ENCODE measurements at places on chromosomes 12 and 14.

DNA sequence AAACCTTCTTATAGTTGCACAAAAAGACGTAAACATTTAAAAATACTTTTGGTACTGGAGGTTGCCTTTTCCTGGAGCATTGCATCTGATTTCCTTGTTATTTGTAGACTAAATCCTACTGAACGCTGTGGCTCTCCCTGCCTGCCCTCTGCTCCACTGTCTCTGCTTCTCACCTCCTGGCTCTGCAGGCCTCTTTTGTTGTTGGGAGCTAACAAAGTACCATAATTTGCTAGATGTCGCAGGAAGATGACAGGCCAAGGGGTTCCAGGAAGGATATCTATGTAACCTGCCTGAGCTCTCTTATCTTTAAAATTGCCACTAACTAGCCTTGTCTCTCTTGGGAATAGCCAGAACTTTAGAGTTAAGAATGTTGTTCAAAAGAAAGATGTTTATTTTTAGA lies 21.4 kb downstream of the SYNE2 start:
- DNase-seq, result no peak

GRCh38 chr12:95674631-95675030 lies 115.9 kb downstream of the NTN4 start:
- DNase-seq, result no peak

GRCh38 chr14:73266317-73266716 lies 29.0 kb downstream of the PAPLN start:
- DNase-seq, result no peak

GRCh38 chr12:1881301-1881700 lies 37.2 kb downstream of the CACNA2D4 start:
- DNase-seq, result no peak
